NCI-H1436 (cell line): ENCODE measurements at places on chromosomes 6 and 20.
A peak's percentile ranks its signal among the peaks of the same experiment; 100 is the strongest.

- peak; percentile 65 for DNase-seq
Measured at GRCh38 chr6:46848684-46849360, 55.6 kb downstream of the MEP1A start.

GRCh38 chr20:58109126-58109880 lies 119.2 kb downstream of the ANKRD60 start:
- no peak for DNase-seq

DNA sequence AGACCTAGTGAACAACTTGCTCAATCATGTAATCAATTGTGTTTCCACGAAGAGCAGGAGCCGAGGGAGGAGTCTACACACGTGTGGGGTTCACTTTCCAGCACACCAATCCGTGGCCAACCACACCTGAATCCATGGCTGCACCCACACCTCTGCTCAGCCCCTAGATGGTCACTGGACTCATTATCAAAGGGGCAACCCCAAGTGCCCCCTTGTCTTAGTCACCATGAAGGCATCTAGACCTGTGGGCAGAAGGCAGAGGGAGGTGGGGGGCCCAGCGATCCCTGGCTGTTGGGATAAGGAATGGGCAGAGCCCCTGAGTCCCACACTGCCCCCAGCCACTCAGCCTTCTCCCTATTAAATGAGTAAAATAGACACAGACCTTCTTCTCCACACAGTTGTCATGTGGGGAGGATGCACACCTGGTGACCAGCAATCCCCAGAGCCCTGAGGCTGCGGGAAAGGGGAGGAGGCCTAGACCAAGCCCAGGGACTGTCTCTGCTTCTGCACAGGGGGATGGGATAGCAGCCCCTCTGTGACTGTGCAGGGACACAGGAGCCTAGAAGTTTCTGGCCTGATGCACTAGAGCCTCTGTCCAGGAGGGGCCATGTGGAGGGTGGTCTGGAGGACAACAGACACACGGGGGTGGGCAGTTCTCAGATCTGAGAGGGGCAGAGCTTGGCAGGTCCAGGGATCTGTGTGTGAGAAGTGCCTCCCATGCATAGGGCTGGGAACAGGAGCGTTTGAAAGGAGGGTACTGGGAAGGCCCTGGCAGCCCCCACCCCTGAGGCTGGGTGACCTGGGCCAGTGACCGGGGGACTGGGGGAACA lies 1.9 kb upstream of the RAET1L start:
- DNase-seq = no peak

GRCh38 chr6:4399656-4400055 lies 264.3 kb upstream of the ECI2 start:
- DNase-seq = no peak

DNA sequence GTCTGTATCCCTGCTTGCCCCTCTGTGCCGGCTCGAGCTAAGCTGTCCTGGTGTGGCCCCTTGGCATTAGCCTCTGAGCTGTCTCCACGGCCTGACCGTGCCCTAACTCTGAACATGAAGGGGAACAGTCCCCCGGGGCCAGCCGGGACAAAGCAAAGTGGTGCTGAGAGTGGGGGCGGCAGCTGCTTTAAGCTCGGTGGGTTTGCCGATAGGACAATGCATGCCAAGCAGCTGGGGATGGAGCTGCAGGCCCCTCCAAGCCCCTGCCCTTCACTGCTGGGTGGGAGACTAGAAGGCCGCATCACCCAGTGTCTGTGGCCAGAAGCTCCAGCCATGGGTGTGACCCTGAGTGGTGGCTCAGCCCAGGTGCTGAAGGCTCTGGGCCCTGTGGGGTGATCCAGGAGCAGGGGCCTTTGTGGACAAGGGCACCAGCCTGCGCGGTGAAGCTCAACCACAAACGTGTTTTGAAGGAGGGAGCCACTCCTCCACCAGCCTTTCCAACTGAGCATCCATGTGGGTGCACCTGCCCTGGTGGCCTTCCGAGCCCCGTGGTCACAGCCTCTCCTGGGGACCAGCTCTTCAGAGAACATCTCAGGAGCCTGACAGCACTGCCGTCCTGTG lies 242.5 kb downstream of the ERMARD start:
- no peak for DNase-seq

DNA sequence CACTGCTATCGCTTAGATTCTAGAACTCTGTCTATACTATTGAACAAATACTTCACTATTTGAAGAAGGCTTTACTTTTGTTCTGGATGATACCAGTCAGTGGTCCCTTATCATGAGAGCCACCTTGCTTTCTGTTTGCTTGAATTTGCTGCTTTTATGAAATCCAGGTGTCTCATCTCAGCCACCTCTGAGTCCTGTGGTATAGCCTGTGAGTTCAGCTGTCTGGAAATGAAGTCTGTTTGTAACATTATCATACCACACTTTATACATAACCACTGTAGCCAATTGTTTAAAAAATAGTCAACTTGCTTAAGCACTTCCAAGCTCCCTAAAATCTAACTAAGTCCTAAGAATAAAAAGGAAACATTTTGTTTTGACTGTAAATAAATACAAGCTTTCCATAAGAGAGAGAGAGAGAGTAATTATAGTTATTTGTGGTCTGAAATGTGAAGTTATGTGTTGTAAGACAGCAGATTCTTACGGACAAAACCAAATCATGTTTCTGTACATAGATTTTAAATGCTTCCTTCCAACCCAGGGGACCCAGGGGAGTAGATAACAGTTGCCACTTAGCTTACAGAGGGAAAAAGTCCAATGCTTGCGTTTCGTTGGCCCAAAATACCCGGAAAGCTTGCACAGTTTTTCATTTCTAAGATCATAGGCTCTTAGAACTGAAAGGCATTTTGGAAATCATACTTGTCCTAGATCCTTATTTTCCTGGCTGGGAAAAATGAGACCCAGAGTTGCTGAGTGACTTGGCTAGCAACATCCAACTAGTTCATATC lies 1107.8 kb upstream of the FLRT3 start:
- DNase-seq = no peak

DNA sequence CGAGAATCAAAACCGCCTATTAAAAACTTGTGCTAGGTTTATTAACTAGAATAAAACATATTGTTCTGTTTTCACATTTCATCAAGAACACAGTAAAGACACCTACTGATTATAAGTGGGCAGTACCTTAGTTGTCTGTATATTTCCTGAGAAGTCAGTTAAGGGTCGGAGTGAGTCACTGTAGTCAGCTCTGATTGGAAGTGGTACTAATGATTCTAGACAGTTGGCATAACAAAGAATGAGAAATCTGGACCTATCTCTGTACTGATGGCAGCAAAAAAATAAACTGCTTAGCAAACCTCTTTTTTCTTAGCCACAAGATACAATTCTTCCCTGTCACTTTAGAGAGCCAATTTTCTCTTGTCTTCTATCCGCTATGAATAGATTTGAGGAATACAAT lies 387.3 kb upstream of the ADGRB3 start:
- DNase-seq = no peak

GRCh38 chr6:36139431-36139830 lies 9.1 kb downstream of the MAPK13 start:
- no peak for DNase-seq

- DNase-seq = no peak
Measured at GRCh38 chr6:3633711-3634110, 117.8 kb downstream of the PXDC1 start.

DNA sequence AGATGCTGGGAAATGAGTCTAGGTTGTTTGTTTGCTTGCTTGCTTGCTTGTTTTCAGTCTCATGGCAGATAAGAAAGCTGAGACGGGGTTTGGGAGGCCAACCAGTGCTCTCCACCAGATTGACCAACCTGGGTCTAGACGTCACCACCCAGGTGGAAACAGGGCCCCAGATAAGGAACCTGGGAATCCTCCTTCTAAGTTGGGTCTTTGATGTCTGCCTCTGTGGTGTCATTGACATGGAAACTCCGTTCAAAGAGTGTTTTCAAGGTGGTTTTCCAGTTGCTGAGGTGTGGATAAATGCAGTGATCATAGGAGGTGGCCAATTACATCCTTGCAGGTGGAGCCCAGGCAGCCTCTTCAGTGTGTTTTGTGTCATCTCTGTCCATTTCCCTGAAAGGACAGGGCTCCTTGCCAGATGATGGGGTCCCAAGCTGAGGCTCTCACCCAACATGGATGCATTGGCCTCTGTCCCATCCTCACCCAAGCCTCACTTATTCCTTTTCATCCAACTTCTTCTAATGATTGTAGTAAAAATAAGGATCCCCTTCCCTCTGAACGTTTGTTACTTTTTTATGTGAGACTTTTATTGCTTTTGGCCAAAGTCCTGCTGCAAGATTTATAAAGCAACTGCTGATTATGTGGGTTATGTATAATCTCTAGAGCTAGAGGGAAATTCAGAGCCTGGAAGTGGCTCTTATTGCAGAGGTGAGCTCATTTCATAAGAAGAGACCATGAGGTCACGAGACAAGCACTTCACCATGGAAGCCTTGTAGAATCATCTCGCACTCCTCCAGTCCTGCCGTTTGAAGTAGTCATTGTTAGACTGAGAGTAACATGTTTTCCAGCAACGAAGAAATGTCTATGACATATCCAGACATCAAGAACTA lies 32.0 kb upstream of the SYNDIG1 start:
- DNase-seq = no peak

DNA sequence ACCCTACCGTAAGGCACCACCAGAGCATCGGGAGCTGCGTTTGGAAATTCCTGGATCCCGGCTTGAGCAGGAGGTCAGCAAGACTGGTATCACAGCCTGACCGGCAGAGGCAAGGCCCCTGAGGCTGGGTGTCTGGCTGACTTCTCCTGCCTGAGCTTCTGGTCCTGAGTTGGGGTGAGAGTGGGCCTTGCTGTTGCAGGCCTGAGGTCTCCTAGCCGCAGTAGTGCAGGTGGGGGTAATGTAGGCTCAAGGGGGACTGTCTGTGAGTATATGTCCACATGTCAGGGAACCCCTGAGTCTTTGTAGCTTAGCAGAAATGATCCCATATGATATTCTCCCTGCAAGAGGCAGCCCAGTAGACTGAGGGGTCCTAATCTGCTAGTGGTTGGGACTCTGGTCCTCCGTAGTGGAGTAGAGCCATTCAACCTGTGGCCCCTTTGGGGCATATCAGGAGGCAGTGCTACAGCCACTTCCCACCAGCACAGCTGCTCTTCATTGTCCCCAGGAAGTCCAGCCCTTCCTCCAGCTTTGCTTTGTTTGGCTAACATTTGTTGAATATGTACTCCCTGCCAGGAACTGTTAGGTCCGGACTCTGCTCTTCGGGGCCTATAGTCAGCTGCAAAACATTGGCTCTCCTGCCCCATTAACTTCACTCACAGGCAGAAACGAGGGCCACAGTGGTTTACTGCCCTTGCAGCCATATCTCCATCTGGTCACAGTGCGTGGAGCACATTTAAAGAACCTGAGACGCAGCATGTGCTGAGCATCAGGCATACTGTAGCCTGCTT lies 10.9 kb downstream of the LRRC73 start:
- no peak for DNase-seq

DNA sequence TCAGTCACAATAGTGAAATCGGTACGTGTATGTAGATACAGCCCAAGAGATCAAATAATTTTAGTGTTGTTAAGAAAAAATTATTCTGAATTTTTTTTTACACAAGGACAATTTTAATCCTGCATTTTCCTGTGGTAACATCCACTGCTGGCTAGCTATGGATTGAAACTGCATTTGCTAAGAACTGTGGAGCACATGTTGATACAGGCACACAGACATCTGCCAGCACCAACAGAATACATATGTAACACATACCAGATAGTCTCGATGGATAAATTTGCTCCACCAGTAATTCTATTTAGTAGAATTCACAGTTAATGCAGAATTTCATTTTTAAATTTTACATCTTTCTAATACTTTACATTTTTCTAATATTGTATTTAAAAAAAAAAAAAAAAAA lies 2.2 kb downstream of the ASIP start:
- no peak for DNase-seq

DNA sequence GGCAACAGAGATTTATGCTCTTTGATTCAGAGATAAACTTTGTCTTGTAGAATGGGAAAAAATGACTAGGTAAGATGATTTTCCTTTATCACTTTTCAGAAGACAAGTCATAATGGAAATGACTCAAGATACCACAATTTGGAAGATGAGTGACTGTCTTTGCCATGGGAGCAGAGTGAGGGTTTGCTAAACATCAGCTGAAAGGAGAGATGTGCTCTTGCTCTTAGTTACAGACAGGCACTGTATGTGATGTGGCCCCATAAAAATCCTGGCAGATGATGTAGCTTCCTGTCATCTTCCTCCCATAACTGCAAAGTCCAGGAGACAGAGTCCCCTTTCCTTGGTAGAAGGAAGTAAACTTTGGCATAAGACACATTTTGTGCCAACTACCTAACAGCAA lies 47.6 kb downstream of the BACH2 start:
- DNase-seq = no peak

DNA sequence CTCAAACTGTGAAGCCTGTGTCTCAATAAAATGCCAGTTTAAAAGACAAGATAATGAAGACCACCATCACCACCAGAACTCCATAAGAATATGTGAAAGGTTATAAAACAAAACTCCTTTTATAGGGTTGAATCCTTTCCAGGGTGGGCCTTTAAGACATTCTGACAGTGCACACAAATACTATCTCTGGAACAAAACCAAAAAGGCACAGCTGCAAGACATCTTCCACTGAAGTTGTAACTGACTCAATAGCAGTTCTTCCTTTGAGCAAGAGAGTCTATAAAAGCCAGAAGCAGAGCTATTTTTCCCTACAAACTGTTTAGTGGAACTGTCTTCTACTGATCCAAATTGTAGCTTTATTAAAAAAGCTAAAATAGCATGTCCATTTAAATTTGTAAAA lies 81.6 kb downstream of the EPB41L2 start:
- DNase-seq = no peak

DNA sequence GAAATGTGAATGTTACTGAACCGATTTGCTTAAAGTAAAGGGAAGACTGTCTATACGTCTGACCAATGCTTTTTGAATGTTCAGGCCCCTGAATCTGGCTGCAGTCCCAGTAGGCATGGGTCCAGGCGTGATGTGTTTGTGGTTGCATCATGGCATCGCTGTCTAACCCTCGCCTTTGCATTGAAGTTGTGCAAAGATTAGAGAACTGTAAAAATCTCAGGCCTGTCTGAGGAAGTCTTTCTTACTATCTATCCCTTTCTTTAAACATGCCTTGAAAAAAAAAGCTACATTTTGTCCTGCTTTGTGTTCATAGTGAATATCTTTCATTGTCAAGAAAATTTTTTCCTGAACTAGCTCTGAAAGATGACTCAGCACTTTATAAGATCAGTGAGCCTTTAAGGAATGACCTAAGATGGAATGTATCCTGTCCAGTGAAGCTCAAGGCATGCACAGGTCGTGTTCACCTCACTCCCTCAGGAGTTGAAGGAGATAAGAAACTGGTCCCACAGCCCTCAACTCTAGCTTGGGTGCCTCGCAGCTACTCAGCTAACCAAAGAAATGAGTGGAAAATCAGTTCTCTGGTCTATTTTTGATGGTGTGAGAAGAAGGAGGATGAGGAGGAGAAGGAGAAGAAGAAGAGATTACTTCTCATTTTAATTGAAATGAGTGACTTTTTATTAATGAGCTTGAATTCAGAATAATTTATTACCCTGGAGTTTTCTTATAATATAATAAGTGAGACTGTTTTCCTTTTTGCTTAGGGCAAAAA lies 48.6 kb downstream of the TPD52L1 start:
- DNase-seq = no peak

DNA sequence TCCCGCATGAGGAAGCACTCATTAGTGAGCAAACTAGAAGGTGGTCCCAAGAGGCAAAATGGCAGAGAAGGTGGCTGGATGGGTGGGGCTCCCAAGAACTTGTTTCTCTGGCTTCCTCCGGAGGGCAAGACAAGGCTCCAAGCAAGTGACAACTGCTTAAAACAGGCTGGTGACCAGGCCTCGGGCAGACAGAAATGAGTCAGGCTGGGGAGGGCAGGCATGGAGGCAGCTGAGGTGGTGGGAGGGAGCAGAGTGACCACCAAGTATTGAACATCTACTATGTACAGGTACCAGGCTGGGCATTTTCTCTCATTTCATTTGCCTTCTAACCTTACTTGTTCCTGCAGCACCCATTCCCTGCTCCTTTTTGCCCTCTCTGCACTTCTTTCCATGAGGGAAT lies 33.4 kb downstream of the TNXB start:
- DNase-seq = no peak
